ENCODE measurements at places on chromosomes 12 and 14.

DNA sequence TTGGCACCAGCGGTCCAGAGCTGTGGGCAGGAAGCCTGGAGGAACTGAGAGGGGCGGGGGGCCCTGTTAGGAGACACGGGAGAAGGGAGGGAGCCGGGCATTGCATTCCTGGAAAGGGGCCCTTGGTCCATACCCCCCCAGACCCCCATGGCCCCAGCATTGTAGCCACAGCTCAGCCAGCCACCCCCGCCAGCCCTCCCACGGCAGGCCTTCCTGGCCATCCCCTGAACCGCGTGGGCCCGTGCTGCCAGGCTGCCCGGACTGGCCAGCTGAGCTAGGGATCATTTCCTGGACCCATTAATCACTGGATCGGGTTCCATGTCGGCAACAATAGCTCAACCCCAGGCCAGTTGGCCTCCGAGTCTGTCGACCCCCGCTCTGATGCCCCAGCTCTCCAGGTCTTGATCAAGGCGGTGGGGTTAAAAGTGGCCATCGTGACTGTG lies 39.8 kb upstream of the DIO3 start:
- no peak for DNase-seq

GRCh38 chr12:10634427-10634826 lies 21.0 kb upstream of the MAGOHB start:
- no peak for DNase-seq

GRCh38 chr12:90984114-90984513 lies 20.7 kb downstream of the EPYC start:
- DNase-seq, result no peak

- no peak for DNase-seq
Observed at GRCh38 chr14:70685474-70686197, 43.9 kb downstream of the TTC9 start.

GRCh38 chr12:115722181-115722580 lies 555.3 kb downstream of the MED13L start:
- DNase-seq, result no peak

GRCh38 chr12:73531752-73532151 lies 1005.9 kb upstream of the ATXN7L3B start:
- no peak for DNase-seq

- no peak for DNase-seq
Observed at GRCh38 chr12:31412292-31412801, 86.4 kb upstream of the SINHCAF start.

DNA sequence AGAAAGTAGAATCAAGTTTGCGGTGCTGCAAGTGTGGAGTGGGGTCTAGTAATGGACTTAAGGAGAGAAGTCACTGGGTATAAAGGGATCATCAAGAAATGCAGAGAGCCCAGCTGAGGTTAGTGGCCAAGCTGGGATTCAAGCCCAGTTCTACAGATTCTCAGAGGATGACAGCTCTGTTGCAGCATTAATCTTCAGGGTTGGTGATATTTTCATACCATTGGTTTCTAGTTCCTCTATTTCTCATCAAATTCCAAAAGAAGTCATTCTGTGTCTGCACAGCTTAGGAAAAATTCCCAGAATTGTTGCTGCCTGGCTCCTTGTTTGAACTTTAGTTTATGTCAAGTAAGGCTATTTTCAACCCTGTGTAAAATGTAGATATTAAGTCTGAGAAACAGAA lies 169.5 kb upstream of the NTF3 start:
- DNase-seq, result no peak

DNA sequence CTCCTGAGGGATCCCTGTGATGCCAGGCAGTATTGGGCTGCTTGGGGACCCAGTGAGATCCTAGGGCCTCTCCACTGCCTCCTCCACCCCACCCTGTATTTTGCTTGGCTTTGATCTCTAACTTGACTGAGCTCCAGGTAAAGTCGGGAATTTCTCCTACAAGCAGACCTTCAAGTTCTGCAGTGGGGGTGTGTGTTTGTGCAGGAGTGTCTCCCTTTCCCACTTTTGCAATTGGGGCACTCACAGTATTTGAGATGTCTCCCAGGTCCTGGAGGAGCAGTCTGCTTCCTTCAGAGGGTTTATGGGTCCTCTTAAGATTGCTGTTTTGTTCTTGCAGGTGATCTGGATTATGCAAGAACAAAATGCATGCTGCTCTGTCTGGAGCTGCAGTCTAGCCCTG lies 68.9 kb downstream of the ALG10B start:
- DNase-seq, result no peak

- no peak for DNase-seq
Observed at GRCh38 chr12:111705672-111706071, 19.8 kb downstream of the ACAD10 start.

GRCh38 chr12:77308056-77308455 lies 242.7 kb upstream of the E2F7 start:
- DNase-seq, result no peak

- DNase-seq, result peak; percentile 21
Observed at GRCh38 chr12:24778486-24779304, 170.2 kb downstream of the BCAT1 start.

GRCh38 chr14:32405856-32406255 lies 76.8 kb downstream of the AKAP6 start:
- no peak for DNase-seq

- no peak for DNase-seq
Observed at GRCh38 chr14:103127861-103128598, 4.8 kb downstream of the TNFAIP2 start.

- DNase-seq, result no peak
Observed at GRCh38 chr14:63951021-63951420, 98.2 kb downstream of the SYNE2 start.

DNA sequence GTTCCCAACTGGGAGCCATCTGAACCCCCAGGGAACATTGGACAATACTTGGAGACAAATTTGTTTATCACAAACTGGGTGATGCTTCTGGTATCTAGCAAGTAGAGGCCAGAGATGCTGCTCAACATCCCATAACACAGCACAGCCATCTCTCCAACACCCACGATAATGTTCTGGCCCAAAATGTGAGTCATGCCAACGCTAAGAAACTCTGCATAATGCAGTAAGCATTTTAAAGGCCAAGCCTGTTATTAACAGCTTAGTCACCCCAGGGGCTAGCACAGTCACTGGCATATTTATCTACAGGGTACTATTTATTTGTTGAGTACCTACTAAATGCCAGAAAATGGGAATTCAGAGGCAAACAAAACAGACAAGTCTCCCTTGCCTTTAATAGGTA lies 873.1 kb upstream of the TMEM132C start:
- DNase-seq, result no peak

GRCh38 chr12:119005085-119005484 lies 23.7 kb downstream of the SRRM4 start:
- DNase-seq, result no peak

DNA sequence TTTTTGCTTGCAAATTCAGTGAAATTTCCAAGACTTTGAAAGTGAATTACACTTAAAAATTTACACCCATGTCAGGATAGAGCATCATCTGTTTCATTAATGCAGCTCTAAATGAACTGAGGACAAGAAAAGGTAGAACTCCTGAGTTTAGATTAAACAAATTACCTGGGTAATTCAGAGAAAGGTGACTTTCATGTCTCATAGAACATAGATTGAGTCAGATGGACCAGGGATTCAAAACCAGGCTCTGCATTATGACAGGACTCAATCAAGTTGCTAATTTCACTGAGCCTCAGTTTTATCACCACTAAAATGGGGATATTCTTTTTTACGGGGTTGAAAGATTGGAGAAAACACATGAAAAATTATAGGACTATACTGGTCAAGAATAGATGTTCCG lies 4.5 kb downstream of the ARHGDIB start:
- no peak for DNase-seq

- no peak for DNase-seq
Observed at GRCh38 chr12:68122236-68122920, 37.2 kb downstream of the IFNG start.

DNA sequence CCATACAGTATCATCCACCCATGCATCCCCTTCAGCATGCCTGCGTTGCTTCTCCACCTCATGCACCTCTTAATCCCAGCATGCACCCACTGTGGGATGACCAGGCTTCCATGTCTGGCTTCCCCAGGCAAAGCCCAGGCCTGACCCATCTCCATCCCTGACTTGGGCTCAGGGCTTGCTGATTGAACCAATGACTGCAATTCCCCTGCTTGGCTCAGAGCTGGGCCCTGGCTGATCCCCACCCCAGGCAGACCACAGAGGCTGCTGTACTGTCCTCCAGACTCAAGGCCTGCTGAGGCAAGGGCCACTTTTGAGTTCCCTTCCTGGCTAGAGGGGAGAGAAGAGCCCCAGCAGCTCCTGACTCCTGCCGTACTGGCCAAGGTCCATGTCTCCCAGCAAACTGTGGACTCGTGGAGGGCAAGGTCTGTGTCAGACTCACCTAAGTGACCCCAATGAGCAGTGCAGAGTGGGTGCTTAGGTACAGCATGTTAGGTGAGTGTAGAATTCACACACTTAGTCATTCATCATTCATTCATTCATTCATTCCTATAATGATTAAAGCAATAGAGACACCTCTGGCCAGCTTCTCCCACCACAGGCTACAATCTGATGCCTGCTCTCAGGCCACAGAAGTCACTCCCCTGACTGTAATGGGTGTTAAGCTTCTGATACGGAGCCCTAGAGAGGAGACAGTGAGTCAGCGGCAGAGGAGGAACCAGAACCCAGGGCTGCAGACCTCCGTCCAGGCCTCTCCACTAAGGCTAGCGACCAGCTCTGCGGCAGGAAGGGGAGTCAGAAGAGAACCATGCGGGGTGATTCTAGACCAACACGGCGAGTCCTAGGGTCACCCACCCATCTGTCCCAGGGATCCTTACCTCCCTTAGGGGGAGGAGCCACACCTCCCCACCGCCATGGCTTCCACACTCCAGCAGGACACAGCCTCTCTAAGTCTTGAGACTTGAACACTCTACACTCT lies 2.9 kb downstream of the BEGAIN start:
- DNase-seq, result no peak

GRCh38 chr12:108700833-108701541 lies 30.3 kb downstream of the CORO1C start:
- DNase-seq, result no peak

GRCh38 chr14:70872678-70873020 lies 34.6 kb upstream of the PCNX1 start:
- DNase-seq, result no peak

DNA sequence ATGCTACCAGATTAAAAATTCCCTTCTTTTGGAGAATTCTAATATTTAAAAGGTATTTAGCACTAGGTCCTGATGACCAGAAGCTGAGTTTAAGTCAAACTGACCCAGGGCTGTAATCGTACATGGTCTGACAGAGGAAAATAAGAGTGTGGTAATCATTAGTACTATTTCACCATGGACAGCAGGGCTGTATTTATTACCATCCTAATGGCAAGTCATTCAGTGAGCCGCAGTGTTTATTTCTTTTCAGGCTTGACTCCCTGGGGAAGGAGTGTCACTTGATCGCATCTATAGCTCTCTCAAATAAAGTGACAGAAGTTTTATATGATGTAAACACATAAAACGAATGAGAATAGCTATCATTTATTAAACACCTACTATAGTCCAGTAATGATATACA lies 261.8 kb downstream of the BTG1 start:
- peak; percentile 48 for DNase-seq

- DNase-seq, result no peak
Observed at GRCh38 chr14:73168691-73169090, 32.4 kb downstream of the PSEN1 start.

- no peak for DNase-seq
Observed at GRCh38 chr12:101813117-101813516, 17.6 kb downstream of the GNPTAB start.

- DNase-seq, result no peak
Observed at GRCh38 chr12:26212396-26212795, 17.0 kb downstream of the SSPN start.

DNA sequence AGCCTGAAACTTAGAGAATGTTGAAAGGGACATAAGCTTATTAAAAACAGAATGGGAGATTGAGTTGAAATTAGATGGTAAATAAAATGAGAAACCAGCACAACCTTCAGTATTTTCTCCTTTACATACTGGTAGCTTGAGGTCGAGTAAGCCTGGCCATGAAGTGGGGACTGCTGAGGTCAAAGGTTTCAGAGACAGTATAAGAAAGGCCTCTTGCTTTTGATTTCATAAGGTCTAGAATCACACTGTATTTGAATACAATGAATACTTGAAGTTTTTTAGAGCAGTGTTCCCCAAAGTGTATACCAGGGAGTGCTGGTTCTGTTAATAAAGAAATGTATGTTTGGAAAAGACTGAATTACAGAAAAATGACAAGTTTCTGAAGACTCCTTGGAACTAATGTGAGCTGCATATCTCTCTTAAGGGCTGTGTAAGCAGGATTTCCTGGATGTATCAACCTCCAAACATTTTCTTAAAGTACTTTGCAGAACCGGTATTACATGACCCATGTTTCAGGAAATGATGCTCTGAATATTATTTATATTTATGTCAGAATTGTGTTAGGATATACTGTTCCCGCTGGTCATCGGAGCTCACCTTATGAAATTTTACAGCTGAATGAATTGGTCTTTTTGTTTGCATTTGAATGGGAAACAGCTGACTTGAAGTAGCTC lies 85.0 kb downstream of the AKAP6 start:
- DNase-seq, result no peak

DNA sequence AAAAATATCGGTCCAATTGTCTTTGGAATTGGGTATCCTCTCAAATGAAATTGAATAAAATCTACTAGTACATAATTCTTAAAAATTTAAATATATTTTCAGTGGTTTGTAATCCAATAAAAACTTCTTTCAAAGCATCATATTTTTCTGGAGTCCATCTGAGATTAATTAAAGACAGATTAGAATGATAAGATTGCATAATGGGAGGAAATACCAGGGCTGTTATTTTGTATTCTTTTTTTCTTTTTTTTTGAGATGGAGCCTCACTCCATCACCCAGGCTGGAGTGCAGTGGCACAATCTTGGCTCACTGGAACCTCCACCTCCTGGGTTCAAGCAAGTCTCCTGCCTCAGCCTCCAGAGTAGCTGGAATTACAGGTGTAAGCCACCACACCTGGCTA lies 103.8 kb downstream of the TMTC3 start:
- DNase-seq, result no peak

- DNase-seq, result no peak
Observed at GRCh38 chr12:48875944-48876515, 10.4 kb upstream of the RND1 start.

- no peak for DNase-seq
Observed at GRCh38 chr14:105534586-105534985, 8.2 kb downstream of the TMEM121 start.

DNA sequence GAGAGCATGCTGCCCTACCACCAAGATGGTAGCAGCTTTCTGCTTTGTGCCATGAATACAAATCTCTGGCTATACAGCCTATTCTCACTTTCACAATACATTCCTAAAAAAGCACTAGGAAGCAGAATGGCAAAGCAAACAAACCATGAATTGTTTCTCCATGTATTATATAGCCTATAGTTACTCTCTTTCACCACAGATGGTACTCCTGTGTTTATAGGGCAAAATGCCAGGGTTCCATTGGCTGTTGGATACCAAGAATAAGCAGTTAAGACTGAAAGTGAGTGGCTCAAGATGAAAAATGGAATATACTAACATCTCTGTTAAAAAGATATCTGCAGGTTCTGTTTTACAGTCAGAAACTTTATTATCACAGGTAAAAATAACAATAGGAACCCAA lies 11.1 kb downstream of the ARF3 start:
- DNase-seq, result peak; percentile 50

Data from DMS153 (cell line).